ENCODE measurements at places on chromosomes 11 and 22. TPM values are rescaled to one million over a fixed set of nuclear protein-coding genes. Genes with fewer than 3 reads are reported as not detected.

Gene MIAT
- 0.63 TPM for total RNA-seq

Gene FBLN1
- total RNA-seq = 137 TPM

Gene OR6T1
- not detected for total RNA-seq

Gene NNMT
- total RNA-seq = 809 TPM

Gene THRSP
- total RNA-seq = not detected

Gene DUSP8
- 0.11 TPM for total RNA-seq

DNA sequence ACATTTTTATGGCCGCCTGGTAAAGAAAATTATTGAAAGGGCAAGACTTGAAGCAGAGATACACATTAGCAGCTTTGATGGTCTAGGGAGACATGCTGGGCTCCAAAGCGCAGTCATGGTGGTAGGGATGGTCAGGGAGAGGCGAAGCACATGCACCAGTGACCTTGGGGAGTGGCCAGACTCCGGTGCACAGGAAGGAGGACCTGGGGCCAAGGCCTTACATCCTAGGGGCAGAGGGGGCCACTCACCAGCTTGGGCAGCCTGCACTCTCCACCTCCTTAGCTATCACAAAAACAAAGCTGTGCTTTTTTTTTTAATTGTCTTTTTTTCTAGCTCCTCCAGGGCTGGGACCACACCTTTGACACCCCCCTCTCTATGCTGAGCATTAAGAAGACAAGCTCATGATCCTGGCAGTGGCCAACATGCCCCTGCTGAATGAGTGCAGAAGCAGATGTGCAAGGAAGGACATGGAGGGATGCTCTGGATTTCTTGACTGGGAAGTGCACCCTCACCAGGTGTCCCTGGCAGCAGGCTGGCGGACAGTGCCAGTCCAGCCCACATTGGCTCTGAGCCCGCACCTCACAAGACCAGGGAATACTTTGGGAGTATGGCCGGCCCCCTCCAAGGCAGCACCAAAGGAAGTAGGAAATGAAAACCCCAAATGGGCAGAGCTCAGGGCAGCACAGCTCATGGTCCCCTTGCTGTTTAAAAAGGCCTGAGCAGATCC, 619.9 kb downstream of the TBC1D22A start:
- H3K27me3 ChIP-seq = no peaks in the 10 kb centered on the region
- no peak for DNase-seq
- H3K4me3 ChIP-seq = no peak overlapping the region
- H3K27ac ChIP-seq = no peak overlapping the region

GRCh38 chr11:75731095-75731494, 13.5 kb downstream of the MOGAT2 start:
- H3K27me3 ChIP-seq = no peaks in the 10 kb centered on the region
- no peaks in the 10 kb centered on the region for H3K36me3 ChIP-seq
- no peak overlapping the region for H3K27ac ChIP-seq
- H3K4me3 ChIP-seq = no peak overlapping the region
- H3K4me1 ChIP-seq = 0 out of 2 replicates have a peak, but pooled peaks cover 6% of the 10 kb centered on the region

DNA sequence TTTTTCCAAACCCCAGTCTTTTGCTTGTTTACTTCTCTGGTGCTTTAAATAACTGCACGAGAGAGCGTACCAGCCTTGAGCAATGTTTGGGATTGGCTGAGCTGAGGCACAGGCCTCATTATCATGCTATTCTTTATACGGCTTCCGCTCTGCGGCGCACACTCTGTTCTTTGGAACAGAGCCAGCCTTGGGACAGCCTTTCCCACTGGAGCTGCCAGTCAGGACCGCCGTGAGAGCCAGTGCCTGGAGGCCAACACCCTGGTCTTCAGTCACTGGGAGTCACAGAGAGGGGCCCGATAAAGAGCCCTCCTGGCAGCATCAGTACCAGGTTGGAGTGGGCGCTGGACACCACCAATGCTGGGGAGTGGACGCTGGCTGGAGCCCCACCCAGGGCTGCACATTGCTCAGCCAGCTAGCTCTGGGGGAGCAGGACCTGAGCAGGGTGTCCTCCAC, 125.6 kb downstream of the BCR start:
- no peaks in the 10 kb centered on the region for H3K27me3 ChIP-seq
- peak; percentile 69 for DNase-seq
- H3K4me3 ChIP-seq = no peak overlapping the region
- H3K27ac ChIP-seq = peak overlapping the region; percentile 57
- H3K36me3 ChIP-seq = no peaks in the 10 kb centered on the region
- H3K4me1 ChIP-seq = peaks cover 24% of the 10 kb centered on the region

DNA sequence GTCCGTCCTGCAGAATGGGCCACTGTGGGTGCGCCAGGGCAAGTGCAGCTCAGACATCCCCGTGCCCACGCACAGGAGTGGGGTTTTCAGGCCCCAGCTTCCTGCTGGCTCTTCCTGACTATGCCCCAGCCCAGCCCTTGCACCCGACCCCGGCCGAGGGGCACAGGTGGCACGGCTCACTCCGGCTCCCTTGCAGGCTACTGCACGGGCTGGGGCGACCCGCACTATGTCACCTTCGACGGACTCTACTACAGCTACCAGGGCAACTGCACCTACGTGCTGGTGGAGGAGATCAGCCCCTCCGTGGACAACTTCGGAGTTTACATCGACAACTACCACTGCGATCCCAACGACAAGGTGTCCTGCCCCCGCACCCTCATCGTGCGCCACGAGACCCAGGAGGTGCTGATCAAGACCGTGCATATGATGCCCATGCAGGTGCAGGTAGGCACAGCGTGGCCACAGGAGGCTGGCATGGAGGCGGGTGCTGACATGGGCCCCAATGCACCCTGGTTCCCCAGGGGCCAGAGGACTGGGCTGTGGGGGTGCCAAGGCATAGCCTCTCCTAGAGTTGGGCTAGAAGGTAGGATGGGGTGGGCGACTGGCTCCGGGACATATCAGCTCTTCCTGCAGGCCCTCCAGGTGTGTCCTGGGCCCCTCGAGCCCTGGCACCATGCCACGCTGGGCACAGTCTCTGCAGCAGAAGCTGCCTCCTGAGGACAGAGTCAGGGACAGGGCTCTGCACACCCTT, 27.7 kb downstream of the MUC2 start:
- H3K36me3 ChIP-seq = no peaks in the 10 kb centered on the region
- H3K27me3 ChIP-seq = no peaks in the 10 kb centered on the region
- H3K4me1 ChIP-seq = no peaks in the 10 kb centered on the region
- no peak for DNase-seq

GRCh38 chr11:119796363-119797060, 67.5 kb upstream of the NECTIN1 start:
- H3K27me3 ChIP-seq = peaks cover 15% of the 10 kb centered on the region
- no peak overlapping the region for H3K4me3 ChIP-seq
- H3K36me3 ChIP-seq = no peaks in the 10 kb centered on the region
- DNase-seq = no peak

DNA sequence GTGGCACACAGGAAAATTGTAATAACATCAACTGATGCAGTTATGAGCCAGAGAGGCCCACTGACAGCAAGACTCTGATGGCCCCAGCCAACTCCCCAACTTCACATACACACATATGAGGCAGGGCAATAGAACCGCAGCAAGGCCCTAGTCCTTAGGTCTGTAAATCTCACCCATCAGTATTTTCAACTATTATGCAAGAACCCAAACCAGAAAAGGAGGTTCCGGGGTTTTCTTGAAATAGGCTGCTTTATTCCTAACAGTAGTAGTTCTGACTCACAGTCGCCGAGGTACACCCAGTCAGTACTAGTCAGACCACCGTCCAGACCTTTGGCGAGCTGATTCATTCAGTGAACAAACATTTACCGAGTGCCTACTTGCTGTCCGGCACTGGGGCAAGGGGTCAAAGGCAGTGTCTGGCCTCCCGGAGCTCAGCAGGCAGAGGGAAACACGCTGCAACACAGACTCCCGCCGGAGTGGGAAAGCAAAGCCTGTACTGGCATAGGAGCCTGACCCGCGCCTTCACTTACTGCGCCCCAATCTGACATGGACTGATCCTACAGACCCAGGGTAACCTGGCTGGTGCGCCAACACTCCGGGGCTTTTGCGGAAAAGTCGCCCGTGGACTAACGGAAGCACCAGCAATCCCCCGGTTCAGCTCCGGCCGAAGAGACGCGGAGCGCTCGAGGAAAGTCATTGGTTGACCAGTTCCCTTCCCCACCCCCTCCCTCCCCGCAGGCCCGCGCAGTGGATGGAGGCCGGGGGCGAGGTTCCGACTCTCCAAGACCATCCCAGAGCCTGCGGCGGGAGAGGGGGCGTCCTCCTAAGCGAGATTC, 1.3 kb downstream of the PLEKHA7 start:
- no peaks in the 10 kb centered on the region for H3K36me3 ChIP-seq
- no peak overlapping the region for H3K4me3 ChIP-seq
- H3K4me1 ChIP-seq = no peaks in the 10 kb centered on the region
- H3K27ac ChIP-seq = no peak overlapping the region
- DNase-seq = peak; percentile 21

- DNase-seq = peak; percentile 63
- H3K4me1 ChIP-seq = peaks cover 4% of the 10 kb centered on the region
- peak overlapping the region; percentile 72 for H3K4me3 ChIP-seq
- peaks cover 14% of the 10 kb centered on the region for H3K27me3 ChIP-seq
Measured at GRCh38 chr11:43942662-43943371, 380 bp downstream of the C11orf96 start.

DNA sequence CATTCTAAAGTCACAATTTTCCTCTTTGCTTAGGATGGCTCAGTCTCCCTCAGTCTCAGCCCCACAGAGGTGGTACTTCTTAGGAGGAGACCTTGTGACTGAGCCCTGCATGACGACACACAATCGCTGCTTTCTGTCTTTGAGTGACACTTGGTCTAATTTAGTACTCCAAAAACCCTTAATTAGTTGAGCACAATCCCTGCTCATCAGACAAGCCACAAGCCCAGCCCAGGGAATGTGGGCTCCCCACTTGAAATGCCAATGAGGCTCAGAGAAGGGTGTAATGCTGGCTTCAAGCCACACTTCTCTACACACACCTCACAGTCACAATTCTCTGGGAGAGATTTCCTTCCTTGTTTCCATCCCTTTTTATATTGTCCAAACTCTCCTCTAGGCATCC, 101.8 kb downstream of the FEZ1 start:
- no peaks in the 10 kb centered on the region for H3K36me3 ChIP-seq
- H3K4me1 ChIP-seq = peaks cover 17% of the 10 kb centered on the region
- no peak overlapping the region for H3K4me3 ChIP-seq

- DNase-seq = peak; percentile 31
- no peak overlapping the region for H3K27ac ChIP-seq
- H3K36me3 ChIP-seq = no peaks in the 10 kb centered on the region
- H3K4me3 ChIP-seq = no peak overlapping the region
Measured at GRCh38 chr11:128146926-128147605, 440.3 kb downstream of the ETS1 start.

GRCh38 chr11:111339758-111340388, 39.2 kb downstream of the POU2AF1 start:
- peaks cover 26% of the 10 kb centered on the region for H3K4me1 ChIP-seq
- no peaks in the 10 kb centered on the region for H3K27me3 ChIP-seq
- no peak overlapping the region for H3K27ac ChIP-seq

DNA sequence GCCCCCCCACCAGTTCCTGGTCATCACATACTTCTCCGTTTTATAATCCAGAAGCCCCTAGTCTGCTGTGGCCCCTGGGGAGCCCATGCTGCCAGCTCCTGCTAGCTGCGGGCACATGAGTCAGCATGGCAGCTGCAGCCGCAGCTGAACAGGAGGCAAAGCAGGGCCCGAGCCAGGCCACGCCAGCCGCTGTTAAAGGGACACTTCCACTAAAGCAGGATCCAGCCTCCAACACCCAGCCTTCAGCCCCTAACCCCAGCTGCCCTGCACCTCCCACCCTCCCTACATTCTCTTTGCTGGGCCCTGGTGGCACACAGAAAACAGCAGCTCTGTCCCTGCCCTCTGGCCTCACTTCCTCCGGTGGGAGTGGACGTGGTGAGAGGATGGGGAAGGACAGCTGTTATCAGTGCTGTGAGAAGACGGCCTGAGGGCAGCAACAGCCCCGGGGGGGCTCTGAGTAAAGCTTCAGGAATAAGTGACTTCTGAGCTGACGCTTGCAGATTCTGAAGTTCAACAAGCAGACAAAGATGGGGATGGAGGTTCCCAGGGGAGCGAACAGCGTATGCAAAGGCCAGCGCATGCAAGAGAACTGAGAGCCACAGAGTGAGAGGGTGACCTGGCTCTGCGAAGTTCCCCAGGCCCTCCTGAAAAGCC, 688 bp upstream of the LRRC74B start:
- no peaks in the 10 kb centered on the region for H3K27me3 ChIP-seq
- no peaks in the 10 kb centered on the region for H3K36me3 ChIP-seq
- peak; percentile 86 for DNase-seq
- peak overlapping the region; percentile 88 for H3K27ac ChIP-seq
- peaks cover 30% of the 10 kb centered on the region for H3K4me1 ChIP-seq

DNA sequence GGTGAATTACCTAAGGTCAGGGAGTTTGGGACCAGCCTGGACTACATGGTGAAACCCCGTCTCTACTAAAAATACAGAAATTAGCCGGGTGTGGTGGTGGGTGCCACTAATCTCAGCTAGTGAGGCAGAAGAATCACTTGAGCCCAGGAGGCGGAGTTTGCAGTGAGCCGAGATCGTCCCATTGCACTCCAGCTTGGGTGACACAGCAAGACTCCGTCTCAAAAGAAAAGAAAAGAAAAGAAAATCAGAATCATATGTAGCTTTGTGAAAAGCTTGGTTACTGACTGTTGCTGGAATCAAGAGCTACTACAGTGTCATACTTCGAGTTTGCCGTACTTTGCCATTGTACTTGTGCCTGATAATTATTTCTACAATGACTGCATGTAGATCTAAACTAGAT, 4.2 kb upstream of the TMEM135 start:
- peak; percentile 24 for DNase-seq
- H3K4me1 ChIP-seq = peaks cover 5% of the 10 kb centered on the region
- no peaks in the 10 kb centered on the region for H3K27me3 ChIP-seq
- H3K27ac ChIP-seq = no peak overlapping the region

DNA sequence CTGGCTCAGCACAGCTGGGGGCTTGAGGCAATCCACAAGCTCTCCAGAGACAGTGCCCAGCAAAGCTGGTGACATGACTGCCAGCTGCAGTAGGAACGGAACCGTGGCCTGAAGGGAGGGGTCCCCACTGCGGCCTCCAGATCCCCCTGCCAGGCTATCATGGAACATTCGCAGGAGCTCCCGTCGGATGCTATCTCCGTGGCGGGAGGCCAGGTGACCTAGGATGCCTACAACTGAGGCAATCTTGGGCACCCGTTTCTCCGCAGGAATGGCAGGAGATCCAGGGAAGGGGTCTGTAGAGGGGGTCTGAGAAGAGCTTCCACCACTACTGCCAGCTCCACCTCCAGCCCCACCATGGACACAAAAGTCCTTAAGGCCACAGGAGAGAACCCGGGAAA, 2.6 kb upstream of the GANAB start:
- H3K4me3 ChIP-seq = no peak overlapping the region
- no peak overlapping the region for H3K27ac ChIP-seq
- peaks cover 25% of the 10 kb centered on the region for H3K4me1 ChIP-seq
- H3K36me3 ChIP-seq = no peaks in the 10 kb centered on the region
- no peaks in the 10 kb centered on the region for H3K27me3 ChIP-seq
- no peak for DNase-seq

DNA sequence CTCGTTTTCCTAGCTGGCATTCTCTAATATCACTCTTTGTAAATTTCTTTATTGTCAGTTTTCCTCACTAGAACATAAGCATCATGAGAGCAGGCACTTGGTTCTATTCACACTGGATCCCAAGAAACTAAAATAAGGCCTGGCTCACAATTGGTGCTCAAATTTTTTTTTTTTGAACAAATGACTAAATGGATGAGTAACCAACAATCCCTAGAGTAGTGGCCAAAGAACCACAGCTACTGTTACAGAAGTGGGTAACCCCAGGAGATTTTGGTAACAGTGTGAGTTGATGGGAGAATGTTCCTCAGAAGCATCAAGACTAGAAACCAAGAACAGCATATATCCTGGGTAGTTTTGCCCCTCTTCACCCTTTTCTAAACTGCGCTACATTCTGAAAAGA, 572.6 kb downstream of the INSC start:
- no peaks in the 10 kb centered on the region for H3K27me3 ChIP-seq
- no peak overlapping the region for H3K4me3 ChIP-seq
- H3K4me1 ChIP-seq = no peaks in the 10 kb centered on the region
- no peaks in the 10 kb centered on the region for H3K36me3 ChIP-seq
- H3K27ac ChIP-seq = no peak overlapping the region

All from GM23248 (cell line).